Forelimb muscle (tissue), 1 donor: ENCODE measurements at places on chromosomes 7 and 10. TPM values are rescaled to one million over a fixed set of nuclear protein-coding genes. Genes with fewer than 3 reads are reported as not detected.

Gene POLR3A
- 16.2 TPM for polyA plus RNA-seq

Gene C10orf90
- 0.30 TPM for polyA plus RNA-seq

Gene SNX13
- 19.0 TPM for polyA plus RNA-seq

Gene FKBP14
- 22.1 TPM for polyA plus RNA-seq

Gene ARL5B
- 21.0 TPM for polyA plus RNA-seq

Gene GNAT3
- polyA plus RNA-seq = 0.11 TPM

Gene CPA2
- 0.49 TPM for polyA plus RNA-seq

Gene LIPK
- polyA plus RNA-seq = not detected

Gene CYP26C1
- not detected for polyA plus RNA-seq

Gene ACSM6
- polyA plus RNA-seq = not detected

- no peak for DNase-seq
Observed at GRCh38 chr10:43160046-43160920, 22.0 kb downstream of the CSGALNACT2 start.

GRCh38 chr7:2546776-2547586 is 8.3 kb downstream of the BRAT1 start:
- no peak for DNase-seq

DNA sequence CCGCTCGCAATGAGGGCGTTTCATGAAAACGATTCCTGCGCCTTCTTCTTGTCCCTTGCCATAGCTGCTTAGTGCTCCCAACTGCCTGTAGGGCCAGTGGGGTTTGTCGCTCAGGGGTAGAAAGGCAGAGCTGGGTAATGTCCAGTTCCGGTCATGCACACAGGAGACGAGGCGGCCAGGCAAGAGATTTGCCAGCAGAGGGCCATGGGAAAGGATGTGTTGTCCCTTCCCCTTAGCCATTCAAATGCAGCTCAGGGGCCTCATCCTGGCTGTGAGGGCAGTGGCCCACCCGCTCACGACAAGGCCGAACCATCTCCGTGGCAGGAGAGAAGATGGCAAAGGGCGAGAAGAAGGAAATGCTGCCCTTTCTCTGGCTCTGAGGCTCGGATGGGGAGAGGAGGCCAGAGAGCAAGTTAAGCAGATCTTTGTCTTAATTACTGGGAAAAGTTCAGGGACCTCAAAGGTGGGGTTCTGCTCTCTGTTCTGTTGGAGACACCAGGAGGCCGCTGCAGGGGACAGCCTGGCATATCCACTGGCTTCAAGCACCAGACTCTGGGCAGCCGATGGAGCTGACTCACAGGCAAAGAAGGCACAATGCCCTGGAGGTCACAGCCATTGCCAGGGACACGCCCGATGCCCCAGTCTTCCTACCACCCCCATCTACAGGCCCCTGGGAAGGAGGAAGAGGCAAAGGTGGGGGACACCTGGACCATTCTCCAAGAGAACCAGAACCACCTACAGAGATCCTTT is 534.8 kb upstream of the MGMT start:
- no peak for DNase-seq

DNA sequence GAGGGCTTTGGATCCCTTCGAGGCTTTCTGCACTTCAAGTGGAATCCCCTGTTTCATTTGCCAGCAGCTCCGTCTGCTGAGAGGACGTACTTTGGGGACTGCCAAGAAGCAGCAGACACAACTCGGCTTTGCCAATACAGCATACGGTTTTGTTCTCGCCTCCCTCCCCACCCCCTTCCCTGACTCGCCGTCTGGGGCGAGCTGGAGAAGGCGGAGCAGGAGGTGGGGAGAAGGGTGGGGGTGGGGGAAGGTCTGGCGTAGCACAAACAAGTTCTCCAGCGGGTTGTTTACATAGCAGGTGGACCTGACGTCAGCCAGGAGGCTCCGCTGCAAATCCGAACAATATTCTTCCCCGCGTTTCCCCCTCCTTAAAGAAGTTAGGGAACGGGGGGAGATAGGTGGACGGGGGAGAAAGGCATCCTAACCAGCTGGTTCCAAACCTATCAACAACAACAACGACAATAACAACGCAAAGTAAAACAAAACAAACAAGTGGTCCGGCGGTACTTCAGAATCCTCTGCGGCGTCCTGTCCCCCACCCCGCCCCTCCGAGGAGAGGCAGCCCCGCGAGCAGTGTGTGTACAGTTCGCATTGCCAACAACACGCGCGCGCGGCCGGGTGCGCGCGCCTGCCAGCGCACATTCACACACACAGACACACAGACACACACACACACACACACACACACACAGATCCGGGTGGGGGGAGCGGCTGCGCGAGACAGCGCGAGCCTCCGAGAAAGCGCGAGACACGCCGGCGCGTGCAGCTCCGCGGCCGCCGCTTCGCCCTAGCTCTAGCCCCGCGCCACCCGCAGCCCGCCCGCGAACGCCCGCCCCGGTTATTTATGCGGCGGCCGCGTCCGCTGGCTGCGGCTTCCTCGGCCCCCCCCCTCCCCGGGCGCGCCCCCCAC is 167.0 kb upstream of the PPP1R3A start:
- DNase-seq = peak; percentile 76

- DNase-seq = no peak
Observed at GRCh38 chr7:33776788-33777187, 128.6 kb upstream of the BMPER start.

- no peak for DNase-seq
Observed at GRCh38 chr7:138848056-138848980, 50.3 kb upstream of the ATP6V0A4 start.

GRCh38 chr10:77837925-77838595 is 88.5 kb downstream of the DLG5 start:
- no peak for DNase-seq

GRCh38 chr7:39321245-39321644 is 245.0 kb upstream of the YAE1 start:
- no peak for DNase-seq

DNA sequence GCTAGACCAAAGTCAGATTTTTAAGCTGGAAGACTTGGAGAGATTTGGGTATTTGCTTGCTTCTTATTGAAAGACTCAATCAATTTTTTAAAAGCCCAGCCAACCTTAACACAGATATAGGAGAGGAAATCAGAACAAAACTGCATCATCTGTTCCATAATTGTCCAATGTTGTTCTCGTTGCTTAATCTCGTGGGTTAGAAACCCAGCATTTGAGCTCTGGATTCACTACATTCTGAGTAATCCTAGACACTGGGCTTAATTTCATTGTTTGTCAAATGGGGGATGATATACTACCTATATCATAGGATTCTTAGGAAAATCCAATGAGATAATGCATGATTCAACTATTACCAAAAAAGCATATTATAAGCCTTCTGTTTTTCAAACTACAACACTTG is 48.9 kb downstream of the CALD1 start:
- no peak for DNase-seq

- DNase-seq = no peak
Observed at GRCh38 chr10:66167816-66168215, 758.0 kb upstream of the LRRTM3 start.

GRCh38 chr7:142892951-142893350 is 7.4 kb upstream of the TRPV6 start:
- no peak for DNase-seq

DNA sequence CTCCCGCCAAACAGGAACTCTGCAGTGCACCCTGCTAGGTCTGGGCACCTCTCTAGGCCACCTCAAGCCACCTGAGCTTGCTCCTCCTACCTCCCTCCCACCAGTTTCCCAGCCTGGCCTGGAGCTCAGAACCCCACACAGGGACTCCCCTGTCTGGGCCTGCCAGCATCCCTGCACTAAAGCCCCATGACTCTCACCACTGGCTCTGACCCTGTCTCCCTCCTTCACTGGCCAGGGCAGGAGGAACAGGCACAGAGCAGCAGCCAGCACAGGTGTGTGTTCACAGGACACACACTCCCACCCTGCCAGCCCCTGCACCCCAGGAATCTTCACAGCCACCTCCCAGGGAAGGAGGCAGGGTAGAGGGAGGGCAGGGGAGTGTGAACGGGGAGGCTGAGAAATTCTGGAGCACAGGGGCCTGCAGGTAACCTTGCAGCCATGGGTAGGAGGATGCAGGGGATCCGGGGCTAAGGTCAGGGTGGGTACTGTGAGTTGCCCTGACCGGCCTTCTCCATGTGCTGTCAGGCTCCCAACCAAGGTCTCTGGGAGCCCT is 13.9 kb upstream of the ANTXRL start:
- DNase-seq = no peak

- no peak for DNase-seq
Observed at GRCh38 chr10:17586821-17587234, 30.3 kb downstream of the HACD1 start.

DNA sequence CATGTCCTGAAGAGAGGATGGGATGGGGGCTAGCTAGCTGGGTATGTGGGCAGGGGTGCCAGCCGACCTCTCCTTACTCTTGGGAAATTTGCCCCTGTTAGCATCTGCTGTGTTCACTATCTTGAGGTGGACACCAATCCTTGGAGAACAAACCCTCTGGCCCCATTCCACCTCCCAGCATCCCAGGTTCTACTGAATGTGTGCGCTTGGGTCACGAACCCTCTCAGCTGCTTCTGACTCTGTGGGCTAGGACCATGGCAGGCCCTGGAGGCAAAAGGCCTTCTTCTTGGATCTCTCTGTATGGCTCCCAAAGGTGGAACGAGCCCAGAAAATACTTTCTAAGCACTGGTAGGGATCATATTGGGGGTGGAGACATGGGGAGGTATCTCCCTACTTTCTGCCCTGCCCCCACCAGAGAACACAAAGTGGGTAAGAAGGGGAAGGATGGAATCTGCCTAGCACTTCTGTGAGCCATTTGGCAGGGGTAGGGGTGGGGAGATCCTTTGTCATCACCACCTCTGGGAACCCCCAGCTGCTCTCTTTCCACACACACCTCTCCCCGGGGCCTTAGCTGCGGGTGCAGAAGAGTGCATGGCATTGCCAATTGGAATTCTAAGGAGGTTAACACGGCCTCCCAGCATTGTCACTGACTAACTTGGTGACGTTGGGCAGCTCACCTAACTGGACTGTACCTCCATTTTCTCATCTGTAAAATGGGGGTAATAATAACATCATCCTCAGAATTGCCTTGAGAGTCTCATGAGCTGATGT is 7.7 kb downstream of the UNC5B start:
- no peak for DNase-seq

DNA sequence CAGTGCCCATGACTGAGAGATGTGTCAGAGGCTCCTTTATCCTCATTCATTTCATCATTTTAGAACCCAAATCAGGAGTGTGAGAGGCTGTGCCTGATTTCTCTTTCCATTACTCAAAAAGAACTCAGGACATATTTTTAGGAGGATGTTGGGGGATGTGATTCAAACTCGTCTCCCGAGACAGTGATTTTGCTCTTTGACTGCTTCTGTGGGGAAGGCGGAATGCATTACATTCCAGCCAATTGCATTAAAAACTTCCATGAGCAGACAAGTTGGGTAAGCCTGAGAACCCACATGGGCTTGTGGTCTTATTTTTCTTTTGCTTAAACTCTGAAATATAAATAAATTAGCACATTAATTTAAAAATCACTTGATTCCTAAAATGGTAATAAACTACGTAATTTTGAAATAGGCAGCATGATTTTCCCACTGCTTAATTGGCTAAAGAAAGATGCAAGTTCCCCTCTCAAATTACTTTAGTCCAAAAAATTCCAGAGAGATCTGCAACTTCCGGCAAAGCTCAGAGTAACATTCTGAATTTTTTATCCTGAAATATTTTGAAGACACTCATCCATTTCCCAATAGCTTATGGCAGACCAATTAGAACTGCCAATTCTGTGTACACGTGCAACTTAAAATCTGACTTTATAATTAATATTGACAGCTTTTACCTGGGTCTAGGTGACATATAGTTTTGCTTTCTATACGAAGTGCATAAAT is 185.6 kb downstream of the C7orf25 start:
- no peak for DNase-seq

DNA sequence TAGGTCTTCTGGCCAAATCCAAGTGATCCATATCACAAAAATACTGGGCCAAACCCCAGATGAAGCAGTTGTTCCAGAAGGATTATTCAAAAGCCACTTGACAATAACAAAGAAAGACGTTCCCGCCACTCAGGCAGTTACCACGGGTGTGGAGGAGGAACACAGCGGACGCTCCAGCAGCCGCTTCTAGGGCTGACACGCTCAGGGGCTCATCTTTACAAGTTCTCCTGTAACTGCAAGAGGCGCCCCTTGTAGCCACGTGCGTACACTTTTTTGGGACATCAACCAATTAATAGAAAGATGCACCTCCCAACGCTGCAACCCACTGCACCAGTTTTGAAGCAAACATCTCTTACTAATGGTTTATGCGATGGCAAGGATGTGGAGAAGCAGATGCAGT is 159.4 kb downstream of the GRID1 start:
- no peak for DNase-seq

GRCh38 chr10:119655566-119656001 is 4.4 kb downstream of the BAG3 start:
- no peak for DNase-seq

GRCh38 chr10:72832701-72833100 is 60.8 kb upstream of the OIT3 start:
- DNase-seq = no peak

DNA sequence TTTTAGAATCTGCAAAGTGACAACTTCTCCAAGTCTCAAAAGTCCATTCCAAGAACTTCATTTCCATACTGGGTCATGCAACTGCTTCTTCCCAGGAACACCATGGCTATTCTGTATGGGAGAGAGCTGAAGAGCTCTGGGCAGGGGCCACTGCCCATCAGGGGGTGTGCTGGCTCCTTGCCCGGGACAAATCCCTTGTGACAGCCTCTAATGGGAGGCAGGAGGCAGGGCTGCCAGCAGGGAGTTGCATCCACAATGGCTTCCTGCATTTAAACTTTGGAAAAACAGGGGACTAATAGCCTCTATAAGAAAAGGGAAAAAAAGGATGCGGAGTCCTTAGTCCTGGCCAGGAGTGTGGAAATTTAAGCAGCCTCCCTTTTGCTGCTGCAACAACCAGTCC is 18.4 kb upstream of the FRMD4A start:
- no peak for DNase-seq

GRCh38 chr10:80260295-80261243 is 28.9 kb downstream of the MAT1A start:
- no peak for DNase-seq

- DNase-seq = no peak
Observed at GRCh38 chr7:128755819-128756476, 16.8 kb downstream of the CALU start.

- no peak for DNase-seq
Observed at GRCh38 chr7:3274131-3274530, 26.9 kb upstream of the SDK1 start.

GRCh38 chr10:47370015-47370767 is 13.9 kb downstream of the ZNF488 start:
- no peak for DNase-seq

- no peak for DNase-seq
Observed at GRCh38 chr7:10579561-10579960, 394.1 kb upstream of the PHF14 start.

DNA sequence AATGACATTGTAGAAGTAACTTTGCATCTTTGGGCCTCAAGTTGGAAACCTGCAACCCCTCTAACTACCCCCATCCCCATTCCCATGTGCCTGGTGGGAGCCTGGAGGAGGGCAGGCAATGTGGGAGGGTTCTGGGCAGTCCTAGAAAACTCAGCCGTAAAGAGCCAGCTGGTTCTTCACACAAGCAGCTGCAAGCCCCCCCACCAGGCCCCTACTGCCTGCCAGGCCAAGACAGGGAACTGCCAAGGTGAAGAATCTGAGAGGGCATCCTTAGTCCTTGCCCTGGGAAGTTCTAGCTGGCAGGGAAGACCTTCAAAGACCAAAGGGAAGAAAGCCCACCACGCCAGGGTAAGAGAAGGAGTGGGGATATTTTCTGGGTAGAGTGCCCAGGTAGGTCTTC is 12.2 kb upstream of the INMT start:
- no peak for DNase-seq
